Nucleus accumbens (tissue), 56 donors: ENCODE measurements at places on chromosomes 11 and 22.

DNA sequence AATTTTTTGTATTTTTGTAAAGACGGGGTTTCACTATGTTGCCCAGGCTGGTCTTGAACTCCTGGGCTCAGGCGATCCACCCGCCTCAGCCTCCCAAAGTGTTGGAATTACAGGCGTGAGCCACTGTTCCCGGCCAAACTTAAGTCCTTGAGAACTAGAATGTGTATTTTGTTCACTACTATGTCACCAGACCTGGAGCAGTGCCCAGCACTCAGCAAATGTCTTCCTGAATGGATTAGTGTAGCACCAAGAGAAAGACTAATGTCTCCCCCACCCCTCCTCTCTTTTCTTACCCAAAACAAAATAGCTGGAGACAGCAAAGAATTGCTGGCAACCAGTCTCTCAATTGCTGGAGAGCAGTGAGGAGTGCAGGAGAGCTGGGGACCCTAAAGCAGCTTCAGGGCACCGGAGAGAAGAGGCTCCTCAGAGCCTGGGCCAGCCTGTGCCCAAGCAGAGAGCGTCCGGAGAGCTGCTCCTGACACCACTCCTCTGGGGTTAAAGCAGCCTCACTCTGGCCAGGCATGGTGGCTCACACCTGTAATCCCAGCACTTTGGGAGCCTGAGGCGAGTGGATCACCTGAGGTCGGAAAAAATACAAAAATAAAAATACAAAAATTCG lies 14.9 kb downstream of the SLC25A18 start:
- DNase-seq = no peak

GRCh38 chr22:48167238-48167637 lies 1404.8 kb downstream of the TBC1D22A start:
- no peak for DNase-seq

DNA sequence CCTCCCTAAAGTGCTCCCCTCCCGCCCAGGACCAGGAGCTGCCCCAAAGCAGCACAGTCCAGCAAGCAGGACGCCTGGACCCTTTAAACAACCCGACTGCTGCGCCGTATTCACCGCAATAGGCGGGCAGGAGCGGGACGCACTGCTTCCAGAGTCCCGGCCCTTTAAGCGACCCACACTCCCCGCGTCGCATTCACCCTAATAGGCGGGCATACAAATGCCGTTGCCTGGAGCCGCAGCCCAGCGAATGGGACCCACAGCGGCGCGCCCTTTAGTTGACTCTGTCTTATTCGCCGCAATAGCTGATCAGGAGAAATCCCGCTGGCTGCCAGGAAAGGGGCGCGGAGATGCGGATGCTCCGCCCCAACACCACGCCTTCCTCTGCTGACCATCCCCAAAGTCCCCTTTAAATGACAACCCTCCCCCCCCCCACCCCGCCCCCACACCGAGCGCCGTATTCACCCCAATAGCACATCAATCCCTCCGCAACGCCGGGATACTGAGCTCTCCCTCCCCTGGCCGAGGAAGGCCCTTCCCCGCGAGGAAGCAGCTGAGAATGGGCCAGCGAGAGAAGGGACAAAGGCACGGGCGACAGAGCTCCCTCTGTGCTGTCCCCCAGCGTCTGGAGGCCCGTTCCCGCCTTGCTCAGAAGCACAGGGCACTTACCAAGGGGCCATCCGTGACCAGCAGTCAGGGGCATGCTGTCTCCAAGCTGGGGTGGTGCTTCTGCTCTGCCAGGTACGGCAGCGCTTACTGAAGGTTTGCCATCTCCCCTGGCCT lies 4.7 kb downstream of the OSBPL5 start:
- DNase-seq = peak; percentile 77

GRCh38 chr22:44940130-44940529 lies 69.7 kb downstream of the PHF21B start:
- DNase-seq = no peak

DNA sequence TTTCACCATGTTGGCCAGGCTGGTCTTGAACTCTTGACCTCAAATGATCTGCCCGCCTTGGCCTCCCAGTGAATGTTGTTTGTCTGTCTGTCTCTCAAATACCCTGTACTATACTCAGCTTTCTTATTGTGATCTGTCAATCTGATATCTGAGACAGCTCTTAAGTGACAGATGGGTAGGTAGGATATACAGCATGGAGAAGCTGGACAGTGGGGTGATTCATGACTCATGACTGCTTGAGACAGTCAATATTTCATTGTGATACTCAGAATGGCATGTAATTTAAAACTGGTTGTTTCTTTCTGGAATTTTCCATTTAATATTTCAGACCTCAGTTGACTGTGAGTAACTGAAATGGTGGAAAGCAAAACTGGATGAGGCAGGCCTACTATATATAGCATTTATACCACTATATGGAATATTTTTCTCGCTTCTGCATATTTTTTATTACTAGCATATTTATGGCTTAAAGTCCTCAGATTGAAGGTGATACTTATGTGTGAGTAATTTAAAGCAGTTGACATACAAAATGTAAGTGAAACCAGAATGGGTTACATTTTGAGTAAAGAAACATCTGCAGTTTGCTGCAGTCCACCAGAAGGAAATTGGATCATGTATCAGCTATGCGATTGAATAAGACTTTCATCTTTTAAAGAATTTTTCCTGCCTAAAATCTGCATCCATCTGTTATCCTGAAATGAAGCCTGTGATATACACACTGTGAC lies 22.3 kb downstream of the ARHGAP42 start:
- no peak for DNase-seq

GRCh38 chr11:8232414-8232813 lies 31.3 kb downstream of the LMO1 start:
- no peak for DNase-seq
